Ureter (tissue), 1 donor: ENCODE measurements at places on chromosomes 5 and 9. TPM values are rescaled to one million over a fixed set of nuclear protein-coding genes. Genes with fewer than 3 reads are reported as not detected.

Gene FOXI1
- not detected for total RNA-seq

Gene HEMGN
- not detected for total RNA-seq

Gene QRFP
- not detected for total RNA-seq

Gene SPATA31D4
- not detected for total RNA-seq

Gene HTR4
- not detected for total RNA-seq

Gene SPOCK1
- total RNA-seq, result 15.6 TPM

Gene SMIM33
- total RNA-seq, result not detected

Gene SH3GL2
- 1.2 TPM for total RNA-seq

Gene ARRDC1
- total RNA-seq, result 118 TPM
